ENCODE measurements at places on chromosomes 7 and 10. TPM values are rescaled to one million over a fixed set of nuclear protein-coding genes. Genes with fewer than 3 reads are reported as not detected.

SEMA3C gene
- not detected for polyA plus RNA-seq

RNF148 gene
- not detected for polyA plus RNA-seq

GRCh38 chr7:25456467-25457171 lies 228.3 kb upstream of the NPVF start:
- H3K4me3 ChIP-seq: no peak overlapping the region
- H3K36me3 ChIP-seq: no peaks in the 10 kb centered on the region
- DNase-seq: no peak
- H3K27me3 ChIP-seq: peaks cover 6% of the 10 kb centered on the region

- no peaks in the 10 kb centered on the region for H3K36me3 ChIP-seq
- no peak overlapping the region for H3K27ac ChIP-seq
- no peak for DNase-seq
- H3K4me3 ChIP-seq: no peak overlapping the region
Measured at GRCh38 chr7:152984421-152984820, 224.9 kb downstream of the ACTR3B start.

DNA sequence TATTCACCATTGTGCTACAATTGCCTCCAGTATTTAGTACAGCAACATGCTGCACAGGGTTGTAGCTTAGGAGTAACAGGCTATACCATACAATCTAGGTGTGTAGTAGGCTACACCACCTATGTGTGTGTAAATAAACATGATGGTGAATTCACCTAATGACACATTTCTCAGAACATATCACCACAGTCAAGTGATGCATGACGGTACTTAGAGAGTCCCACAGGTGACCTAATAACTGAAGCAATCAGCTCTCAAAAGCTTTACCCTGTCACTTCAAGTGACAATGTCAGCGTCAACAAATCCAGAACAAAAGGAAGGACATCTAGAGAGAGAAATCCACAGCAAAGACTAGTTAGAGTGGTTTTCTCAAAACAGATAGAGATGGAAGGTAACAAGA lies 38.8 kb downstream of the CCNJ start:
- H3K36me3 ChIP-seq: peaks cover 50% of the 10 kb centered on the region
- no peaks in the 10 kb centered on the region for H3K27me3 ChIP-seq
- H3K4me1 ChIP-seq: no peaks in the 10 kb centered on the region
- H3K27ac ChIP-seq: no peak overlapping the region
- DNase-seq: no peak
- no peak overlapping the region for H3K4me3 ChIP-seq

GRCh38 chr7:69412331-69413146 lies 185.7 kb upstream of the AUTS2 start:
- H3K36me3 ChIP-seq: peaks cover 3% of the 10 kb centered on the region
- H3K4me1 ChIP-seq: no peaks in the 10 kb centered on the region
- no peak for DNase-seq
- no peak overlapping the region for H3K4me3 ChIP-seq

Data from naive thymus-derived CD8-positive, alpha-beta T cell (primary cell).